ENCODE measurements at places on chromosomes 7 and 10.

- no peak for DNase-seq
These were observed 91.6 kb downstream of the C10orf105 start for GRCh38 chr10:71627956-71628355.

GRCh38 chr7:36957620-36958019 is 233.3 kb upstream of the AOAH start:
- DNase-seq: peak; percentile 28

DNA sequence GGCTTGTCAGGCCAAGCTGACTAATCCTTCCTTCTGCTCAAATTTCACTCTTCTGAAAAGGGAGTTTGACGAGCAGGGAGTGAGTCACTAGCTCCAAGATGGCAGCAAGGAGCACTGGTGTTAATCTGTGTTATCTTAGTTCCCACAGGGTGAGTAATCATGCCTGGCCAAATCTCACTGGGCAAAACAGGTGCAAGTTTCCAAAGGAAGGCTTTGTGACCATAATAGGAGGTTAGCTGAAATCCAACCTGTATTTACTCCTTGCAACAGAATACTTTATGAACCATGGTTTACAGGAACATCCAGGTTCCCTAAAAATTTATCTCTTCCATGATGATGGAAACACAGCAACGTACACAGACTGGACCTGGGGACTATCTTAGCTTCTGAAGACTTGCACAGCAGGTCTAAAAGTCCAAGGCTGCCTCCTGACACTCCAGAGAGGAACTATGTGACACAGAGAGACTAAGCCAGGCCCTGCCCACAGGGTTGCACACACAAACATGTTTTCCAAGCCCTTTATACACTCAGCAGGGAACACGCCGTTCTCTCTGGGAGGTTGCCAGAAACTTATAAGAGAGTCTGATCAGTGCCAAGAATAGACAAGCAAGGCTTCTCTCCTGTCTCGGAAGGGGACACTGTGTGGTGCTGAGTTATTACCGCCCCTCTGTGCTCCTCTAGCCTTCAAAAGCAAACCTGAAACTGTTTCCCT is 46.3 kb downstream of the PDK4 start:
- peak; percentile 80 for DNase-seq

- no peak for DNase-seq
These were observed 87.1 kb downstream of the AASS start for GRCh38 chr7:122056977-122057376.

- no peak for DNase-seq
These were observed 262.1 kb downstream of the AHR start for GRCh38 chr7:17560516-17560915.

DNA sequence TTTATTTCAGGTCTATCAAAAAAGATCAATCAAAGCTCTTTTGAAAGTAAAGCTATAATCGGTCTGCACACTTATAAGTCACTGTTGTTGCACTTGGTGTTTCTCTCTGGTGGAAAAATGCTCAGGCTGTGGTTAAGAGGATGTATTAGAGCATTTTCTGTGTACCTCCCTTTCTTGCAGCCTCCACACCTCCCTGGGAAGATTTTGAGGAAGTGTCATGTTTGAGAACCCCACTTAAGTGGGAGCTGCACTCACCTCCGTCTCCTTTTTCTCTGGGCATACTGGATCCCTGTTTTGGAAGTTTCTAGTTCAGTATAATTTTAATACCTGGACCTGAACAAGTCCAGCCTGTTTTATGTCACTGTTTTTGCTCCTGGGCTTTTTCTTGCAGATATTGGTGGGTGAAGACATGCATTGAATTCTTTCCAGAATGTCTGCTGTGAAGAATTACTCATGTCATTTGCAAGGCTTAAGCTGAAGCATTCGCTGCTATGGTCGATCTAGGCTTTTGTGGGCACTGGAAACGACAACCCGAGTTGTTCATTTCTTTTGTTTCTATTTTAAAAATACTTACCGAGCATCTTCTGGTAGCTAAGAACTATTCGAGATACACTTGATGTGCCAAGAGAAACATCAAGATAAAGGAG is 36.6 kb downstream of the TCF7L2 start:
- DNase-seq: peak; percentile 49

DNA sequence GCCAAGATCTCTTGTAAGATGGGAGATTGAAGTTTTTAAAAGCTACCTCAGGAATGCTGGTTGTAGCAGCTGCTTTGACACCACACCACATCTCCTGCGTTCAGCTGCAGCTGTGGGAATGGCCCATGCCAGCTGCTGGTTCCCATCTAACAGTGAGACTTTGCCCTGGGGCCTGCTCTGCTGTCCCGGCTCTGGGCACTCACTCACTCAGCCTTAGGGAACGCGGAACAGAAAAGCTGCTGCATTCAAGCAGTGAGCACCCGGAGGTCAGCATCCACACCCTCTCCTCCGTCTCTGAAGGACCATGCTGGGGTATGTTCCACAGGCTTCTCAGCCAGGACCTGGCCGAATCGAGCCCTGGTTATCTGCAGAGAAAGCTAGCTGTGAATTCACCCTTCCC is 197.1 kb upstream of the CXCL12 start:
- DNase-seq: no peak

DNA sequence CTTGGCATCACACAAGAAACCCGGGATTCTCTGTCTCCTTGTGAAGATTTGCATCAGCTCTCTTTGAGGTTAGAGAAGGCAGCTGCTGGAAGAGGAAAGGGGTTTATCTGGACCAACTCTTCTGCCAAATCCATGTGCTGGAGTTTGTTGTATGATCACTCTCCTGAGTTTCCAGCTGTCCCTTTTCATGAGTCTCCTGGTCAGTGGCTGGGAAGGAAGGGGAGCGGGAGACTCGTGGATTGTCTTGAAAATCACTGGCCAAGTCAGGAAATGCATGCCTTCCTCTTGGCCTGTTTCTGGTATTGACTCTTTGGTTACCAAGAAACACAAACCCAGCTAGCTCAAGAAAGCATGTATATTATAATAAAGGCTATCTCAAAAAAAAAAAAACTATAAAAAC is 38.8 kb downstream of the TACR2 start:
- DNase-seq: peak; percentile 55

GRCh38 chr10:30963992-30964930 is 67.4 kb downstream of the ZNF438 start:
- no peak for DNase-seq

DNA sequence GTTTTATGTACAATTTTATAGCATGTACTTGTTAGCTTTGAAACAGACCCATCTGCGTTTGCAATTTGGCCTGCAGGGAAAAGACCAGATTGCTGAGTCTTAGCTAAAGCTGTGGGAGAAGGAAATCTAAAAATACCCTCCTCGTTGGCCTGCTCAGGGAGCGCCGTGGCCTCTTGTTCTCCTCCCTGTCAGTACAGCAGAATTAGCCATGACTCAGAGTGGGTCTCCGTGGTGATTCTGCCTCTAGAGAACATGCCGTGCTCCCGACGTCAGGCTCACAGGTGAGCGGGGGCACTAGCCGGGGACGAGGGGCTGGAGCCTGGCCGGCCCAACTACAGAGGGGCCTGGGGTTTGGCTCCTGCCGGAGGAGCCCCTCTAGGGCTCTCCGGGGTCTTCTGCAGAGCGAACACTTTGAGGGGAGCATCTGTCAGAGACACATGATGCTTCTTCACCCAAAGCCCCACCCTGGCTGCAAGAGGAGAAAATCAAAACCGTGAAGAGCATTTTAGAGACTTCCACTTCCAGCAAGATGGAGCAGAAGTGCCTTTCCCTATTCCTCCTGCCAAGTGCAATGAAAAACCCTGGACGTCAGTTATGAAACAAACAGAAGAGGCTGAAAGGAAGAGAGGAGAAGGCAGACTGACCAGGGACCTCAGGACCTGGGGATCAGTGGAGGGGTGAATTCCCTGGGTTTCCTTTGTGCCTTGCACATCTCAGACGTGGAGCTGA is 98.9 kb downstream of the LHPP start:
- DNase-seq: no peak

GRCh38 chr7:101910991-101911799 is 93.8 kb downstream of the CUX1 start:
- no peak for DNase-seq

- no peak for DNase-seq
These were observed 64.8 kb upstream of the DNAJB6 start for GRCh38 chr7:157271991-157272324.

DNA sequence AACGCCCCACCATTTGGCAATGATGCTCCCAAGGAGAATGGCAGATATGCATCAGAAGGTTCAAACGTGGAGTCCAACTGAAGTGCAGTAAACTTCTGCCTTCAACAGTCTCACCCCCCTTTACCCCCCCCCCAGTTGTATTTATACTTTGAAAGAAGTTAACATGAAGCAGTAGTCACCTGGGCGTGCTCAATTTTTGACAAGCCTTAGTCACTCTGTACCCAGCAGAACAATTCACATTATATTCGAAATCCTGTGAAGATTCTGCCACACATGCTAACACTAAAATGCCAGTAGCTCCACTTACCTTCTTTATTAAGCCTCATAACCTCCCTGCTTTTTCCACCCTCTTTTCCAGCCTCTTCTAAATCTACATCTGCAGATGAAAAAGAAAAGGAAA is 894 bp downstream of the ATXN7L1 start:
- no peak for DNase-seq

Data from mesendoderm (in vitro differentiated cells).